ENCODE measurements at places on chromosomes 12 and 14. TPM values are rescaled to one million over a fixed set of nuclear protein-coding genes. Genes with fewer than 3 reads are reported as not detected.

DNA sequence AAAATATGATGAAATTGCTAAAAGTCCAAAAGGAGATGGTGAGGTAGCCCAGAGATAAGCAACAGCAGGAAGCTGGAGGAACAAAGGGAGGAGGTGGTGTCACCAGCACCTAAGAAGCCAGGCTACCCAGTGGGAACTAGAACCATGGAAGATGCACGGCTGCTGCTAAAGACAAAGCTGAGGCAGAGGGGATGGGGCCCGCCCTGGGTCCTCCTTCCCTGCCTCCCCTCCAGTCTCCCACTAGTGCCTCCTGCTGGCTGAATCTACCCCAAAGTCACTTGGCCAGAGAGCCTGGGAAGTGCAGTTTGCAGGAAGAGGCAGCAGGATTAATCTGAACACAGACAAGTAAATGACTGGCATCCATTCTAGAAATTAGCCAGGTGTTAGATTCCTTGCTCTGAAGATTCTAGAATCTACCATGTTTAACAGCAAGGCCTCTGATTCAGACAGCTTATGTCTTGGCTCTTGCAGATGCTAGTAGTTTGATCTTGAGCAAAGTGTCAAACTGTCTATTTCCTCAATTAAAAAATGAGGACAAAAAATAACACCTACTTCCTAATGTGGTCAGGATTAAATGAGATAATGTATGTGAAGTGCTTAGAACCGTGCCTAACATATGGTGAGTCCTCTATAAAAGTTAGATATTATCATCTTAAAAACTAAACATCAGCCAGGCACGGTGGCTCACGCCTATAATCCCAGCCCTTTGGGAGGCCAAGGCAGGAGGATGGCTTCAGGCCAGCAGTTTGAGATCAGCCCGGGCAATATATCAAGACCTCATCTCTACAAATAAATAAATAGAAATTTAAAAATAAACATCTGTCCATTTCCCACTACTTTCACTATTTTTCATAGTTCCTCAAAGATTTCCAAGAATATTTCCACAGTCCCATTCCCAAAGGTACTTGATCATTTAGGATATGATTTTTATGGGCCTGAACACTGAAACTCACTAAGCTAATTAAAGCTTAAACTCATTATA is 5.8 kb upstream of the LRP10 start:
- peak; percentile 40 for DNase-seq

DNA sequence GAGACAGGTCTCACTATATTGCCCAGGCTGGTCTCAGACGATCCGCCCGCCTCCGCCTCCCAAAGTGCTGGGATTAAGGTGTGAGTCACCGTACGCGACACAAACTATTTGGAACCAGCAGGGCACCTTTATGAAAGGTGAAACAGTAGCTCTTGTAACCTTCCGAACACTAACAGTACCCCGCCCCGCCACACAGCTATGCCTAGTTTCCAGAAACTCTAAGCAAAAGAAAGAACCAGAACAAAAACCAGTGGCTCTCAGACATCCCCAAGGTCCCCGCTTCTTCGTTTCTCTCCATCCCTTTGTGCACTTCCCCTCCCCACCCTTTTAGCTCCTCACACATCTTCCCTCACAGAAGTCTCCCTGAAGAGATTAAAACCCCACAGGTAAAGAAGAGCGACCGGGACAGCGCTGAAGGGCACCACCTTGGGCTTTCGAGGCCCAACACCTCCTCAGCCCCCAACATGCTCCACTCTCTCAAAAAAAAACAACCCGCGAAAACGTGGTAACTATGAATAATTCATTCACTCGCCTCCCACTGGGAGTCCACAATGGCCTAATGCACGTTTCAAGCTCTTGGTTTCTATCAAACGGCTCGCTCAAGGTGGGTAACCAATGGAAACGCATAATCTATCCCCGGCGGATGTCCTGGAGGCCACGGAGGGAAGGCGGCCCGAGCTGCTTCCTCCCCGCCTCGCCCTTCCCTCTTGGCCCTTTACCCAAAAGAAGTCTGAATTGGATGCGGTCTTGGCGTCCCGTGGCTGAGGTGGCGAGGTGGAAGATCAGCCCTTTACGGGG is 877 bp downstream of the BAG5 start:
- DNase-seq: no peak

GRCh38 chr14:85530626-85531025 is 682 bp downstream of the FLRT2 start:
- peak; percentile 17 for DNase-seq

DNA sequence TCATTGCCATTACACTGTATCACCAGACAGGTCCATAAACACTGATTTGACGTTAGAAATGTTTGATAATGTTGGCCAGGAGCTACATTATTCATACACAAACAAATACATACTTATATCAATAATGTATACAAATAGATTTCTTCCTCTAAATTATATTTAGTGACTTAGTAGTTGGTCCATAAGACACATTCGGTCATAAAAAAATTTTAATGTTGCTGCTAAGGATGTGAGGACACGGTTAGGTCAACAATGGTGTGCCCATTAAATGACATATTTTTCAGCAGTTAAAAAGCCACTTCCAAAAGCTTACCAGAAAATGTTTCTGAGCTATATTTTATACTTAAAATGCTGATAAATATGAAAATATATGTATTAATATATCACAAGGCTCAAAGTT is 1148.7 kb upstream of the TMEM132C start:
- no peak for DNase-seq

DNA sequence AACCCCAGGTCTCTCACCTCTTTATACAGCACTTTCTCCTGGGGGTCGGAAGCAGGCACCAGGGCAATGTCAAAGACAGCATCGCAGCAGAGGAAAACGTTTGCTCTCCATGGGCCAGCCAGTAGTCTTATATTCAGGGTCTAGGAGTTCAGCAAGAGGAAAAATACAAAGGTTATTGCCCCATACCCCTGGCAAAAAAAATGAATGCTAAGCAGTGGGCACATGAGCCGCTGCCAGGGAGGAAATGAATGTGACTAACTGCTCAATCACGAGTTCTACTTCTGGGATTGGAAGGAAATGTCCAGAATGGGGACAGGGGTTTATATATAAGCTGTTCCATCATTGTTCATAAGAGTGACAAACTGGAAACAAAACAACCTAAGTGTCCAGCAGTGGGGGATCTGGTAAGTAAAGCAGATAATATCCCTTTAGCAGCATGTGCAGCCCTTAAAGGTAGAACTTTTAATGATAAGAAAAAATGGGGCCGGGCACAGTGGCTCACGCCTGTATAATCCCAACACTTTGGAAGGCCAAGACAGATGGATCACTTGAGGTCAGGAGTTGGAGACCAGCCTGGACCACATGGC is 53.8 kb downstream of the PHETA1 start:
- no peak for DNase-seq

MYF5 gene
- polyA plus RNA-seq: not detected

All from brain (organoid and tissue), 16 donors.